ENCODE measurements at places on chromosomes 6 and 20.
A peak's percentile ranks its signal among the peaks of the same experiment; 100 is the strongest.

GRCh38 chr6:31785475-31785874 is 8.3 kb upstream of the VWA7 start:
- no peak for DNase-seq

DNA sequence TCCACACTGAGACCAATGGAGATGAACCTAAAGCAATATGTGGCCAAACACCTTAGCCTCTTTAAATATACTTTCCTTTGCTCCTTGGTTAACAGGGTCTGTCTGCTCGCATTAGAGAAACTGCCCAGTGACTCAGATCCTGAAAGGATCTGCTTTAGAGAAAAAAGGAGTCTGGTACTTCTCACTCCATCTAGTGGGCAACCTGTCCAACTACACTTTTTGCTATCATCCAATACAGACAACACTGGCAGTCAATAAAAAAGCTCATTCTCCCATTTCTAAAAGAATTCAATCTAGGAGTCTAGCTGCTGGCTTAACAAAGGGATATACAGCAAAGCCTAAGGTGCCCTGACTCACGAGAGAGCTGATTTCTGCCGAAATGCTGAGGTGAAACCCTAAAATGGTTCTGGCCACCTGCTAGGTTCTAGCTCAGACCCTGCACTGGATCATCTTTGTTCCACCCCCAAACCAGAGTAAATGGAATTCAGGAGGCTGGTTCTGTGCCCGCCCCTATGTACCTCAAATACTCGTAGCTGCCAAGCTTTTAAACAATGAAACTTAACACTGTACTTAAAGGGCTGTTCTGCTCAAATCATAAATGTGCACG is 11.5 kb downstream of the GNL1 start:
- DNase-seq = peak; percentile 60

GRCh38 chr20:11917663-11918062 is at the start of gene BTBD3:
TSS of gene BTBD3 (plus strand) at chr20:11917893. CDS start at chr20:11918276, 383 bp downstream.
- peak; percentile 83 for DNase-seq

DNA sequence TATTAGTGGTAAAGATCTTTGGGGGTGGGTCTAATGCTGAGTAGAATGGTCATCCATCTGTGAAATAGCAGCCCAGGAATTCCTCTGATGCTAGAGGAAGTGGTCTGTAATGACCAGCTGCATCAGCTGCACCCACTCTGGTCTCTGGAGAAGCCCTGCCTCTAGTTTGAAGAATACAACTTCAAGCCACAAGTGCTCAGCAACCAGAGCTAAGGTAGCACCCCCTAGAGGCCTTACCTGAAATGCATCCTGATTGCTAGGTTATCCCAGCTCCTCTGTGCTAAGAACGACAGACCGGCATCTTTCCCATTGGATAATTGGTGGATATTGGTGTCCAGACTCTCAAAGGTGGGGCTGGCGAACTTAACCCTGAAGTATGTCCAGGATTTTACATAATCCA is 58.2 kb downstream of the DNAH8 start:
- peak; percentile 41 for DNase-seq

DNA sequence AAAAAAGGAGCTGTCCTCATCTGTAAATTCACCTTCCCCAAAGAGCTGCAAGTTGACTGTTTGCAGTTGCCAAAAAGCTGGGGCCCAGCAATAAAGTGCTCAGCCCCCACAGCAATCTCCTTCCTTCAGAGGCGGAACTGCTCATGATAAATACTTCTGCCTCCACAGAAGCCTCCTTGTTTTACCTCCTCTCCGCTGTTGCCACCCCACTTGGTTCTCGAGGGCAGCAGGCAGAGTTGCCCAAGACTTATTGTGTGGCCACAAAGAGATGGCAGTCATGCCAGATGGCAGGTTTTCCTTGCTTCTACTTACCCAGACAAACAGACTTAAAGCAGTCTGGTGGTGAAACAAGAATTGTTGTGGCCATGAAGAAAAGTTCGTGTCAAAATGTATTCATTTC is 66.3 kb downstream of the SLX4IP start:
- peak; percentile 56 for DNase-seq

- DNase-seq = peak; percentile 49
These were observed 19.0 kb downstream of the REM1 start for GRCh38 chr20:31494131-31494530.

- peak; percentile 52 for DNase-seq
These were observed 258.7 kb downstream of the LRFN2 start for GRCh38 chr6:40328386-40328985.

GRCh38 chr20:51120868-51121267 is 98.0 kb upstream of the KCNG1 start:
- DNase-seq = no peak

GRCh38 chr6:170271771-170272314 is 19.0 kb downstream of the DLL1 start:
- DNase-seq = no peak

- peak; percentile 37 for DNase-seq
These were observed 1.9 kb upstream of the ELMO2 start for GRCh38 chr20:46408281-46408731.

GRCh38 chr6:93701526-93701925 is 282.2 kb upstream of the EPHA7 start:
- no peak for DNase-seq

- no peak for DNase-seq
These were observed 22.0 kb upstream of the MAS1L start for GRCh38 chr6:29509711-29510110.

- peak; percentile 18 for DNase-seq
These were observed 548 bp downstream of the AGPAT4 start for GRCh38 chr6:161273274-161273751.

- no peak for DNase-seq
These were observed 122.8 kb upstream of the THBS2 start for GRCh38 chr6:169376458-169376857.

DNA sequence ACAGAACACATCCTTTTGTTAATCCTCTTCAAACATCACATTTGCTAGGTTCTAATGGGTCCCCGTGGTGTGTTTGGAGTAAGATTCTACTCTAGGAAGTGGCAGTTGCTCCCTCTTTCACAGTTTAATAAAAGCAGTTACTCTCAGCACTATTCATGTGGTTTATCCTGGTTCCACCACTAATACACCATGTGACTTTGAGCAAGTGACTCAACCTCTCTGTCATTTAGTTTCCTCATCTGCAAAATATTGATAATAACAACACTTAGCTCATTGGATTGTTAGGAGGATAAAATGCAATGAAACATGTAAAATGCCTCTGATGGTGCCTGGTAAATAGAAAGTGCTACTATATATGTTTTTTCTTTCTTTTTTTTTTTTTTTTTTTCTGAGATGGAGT is 488.0 kb upstream of the NOX3 start:
- DNase-seq = no peak

- DNase-seq = peak; percentile 89
These were observed 66.5 kb downstream of the ILRUN start for GRCh38 chr6:34630040-34630439.

GRCh38 chr6:12715437-12715836 is 1.1 kb upstream of the PHACTR1 start:
- no peak for DNase-seq

DNA sequence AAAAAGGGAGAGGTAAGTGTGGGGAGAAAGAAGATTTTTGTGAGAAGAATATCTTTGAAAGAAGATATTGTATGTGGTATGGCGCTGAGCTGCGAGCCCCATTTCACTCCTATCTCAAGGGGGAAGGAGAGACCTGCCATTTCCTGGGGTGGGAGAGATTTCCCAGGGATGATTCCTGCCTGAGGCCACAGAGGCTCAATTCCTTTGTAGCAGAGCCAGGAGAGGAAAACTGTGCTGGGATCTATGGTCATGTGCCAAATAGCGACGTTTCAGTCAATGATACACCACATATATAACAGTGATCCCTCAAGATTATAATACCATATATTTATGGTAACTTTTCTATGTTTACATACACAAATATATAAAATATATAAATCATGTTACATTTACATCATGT is 28.9 kb downstream of the TCF21 start:
- DNase-seq = no peak

DNA sequence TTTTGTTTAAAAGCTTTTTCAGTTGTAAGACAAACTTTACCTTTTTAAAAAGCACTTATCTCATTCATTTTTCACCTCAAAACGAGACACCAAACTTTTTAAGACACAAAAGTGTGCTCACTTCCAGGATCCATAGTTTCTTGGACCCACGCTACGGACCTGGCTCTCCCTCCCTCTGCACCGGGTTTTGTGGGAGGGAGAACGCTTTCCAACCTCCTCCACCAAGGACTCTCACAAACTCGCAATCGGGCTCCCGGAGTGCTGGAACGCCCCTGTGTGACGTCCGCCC is 436 bp downstream of the CAGE1 start:
- no peak for DNase-seq

GRCh38 chr6:170143401-170144150 is 147.3 kb downstream of the DLL1 start:
- no peak for DNase-seq

DNA sequence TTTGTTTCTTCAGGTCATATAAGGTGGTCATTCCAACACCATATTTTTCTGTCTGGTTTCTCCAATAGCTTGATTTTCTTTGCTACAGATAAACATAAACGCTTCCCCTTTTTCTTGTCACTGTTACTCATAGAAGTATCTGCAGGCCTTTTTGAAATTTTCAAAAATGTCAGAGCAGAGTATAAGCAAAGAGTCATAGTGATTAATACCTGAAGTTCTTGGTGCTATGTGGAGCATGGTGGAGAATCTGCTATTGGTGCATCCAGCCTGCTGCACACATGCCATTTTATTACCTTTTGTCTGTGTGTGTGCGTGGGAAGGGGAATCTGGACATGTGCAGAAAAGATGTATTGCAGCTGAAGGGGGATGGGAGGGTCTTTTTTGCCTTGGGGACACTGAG is 19.7 kb downstream of the STX11 start:
- no peak for DNase-seq

- no peak for DNase-seq
These were observed 12.1 kb downstream of the ANKRD60 start for GRCh38 chr20:58216334-58216733.

DNA sequence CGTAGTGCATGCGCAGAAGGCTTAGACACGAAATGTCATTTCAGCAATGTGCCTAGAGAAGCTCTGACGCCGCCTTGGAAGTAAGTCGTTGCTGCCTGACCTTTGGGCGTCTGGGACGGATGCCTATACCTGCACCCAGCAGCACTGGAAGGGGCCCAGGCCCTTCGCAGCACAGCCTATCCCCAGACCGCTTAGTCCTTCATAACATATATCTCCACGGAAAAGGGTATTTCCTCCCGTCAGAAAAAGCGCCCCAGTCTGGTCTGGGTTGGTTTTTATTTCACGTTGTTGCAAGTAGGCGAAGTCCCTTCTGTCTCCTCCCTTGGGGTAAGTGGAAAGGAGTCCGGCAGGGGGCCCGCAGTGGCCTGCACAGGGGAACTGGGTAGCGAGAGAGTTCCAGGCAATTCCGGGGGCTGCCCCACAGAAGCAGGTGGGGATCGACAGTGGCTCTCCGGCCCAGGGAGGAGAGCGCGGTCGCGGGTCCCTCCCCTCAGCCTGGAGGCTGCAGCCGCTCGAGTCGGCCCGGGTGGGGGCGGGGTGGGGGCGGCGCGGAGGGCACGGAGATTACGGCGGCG is 559 bp upstream of the EYA4 start:
- no peak for DNase-seq

GRCh38 chr6:167093922-167094432 is 28.9 kb upstream of the CCR6 start:
- DNase-seq = no peak

GRCh38 chr20:38833857-38834164 is 28.3 kb downstream of the PPP1R16B start:
- no peak for DNase-seq

- DNase-seq = peak; percentile 38
These were observed 135.2 kb upstream of the PREP start for GRCh38 chr6:105537981-105538578.

GRCh38 chr6:44057931-44058616 is 69.2 kb downstream of the MRPL14 start:
- no peak for DNase-seq

DNA sequence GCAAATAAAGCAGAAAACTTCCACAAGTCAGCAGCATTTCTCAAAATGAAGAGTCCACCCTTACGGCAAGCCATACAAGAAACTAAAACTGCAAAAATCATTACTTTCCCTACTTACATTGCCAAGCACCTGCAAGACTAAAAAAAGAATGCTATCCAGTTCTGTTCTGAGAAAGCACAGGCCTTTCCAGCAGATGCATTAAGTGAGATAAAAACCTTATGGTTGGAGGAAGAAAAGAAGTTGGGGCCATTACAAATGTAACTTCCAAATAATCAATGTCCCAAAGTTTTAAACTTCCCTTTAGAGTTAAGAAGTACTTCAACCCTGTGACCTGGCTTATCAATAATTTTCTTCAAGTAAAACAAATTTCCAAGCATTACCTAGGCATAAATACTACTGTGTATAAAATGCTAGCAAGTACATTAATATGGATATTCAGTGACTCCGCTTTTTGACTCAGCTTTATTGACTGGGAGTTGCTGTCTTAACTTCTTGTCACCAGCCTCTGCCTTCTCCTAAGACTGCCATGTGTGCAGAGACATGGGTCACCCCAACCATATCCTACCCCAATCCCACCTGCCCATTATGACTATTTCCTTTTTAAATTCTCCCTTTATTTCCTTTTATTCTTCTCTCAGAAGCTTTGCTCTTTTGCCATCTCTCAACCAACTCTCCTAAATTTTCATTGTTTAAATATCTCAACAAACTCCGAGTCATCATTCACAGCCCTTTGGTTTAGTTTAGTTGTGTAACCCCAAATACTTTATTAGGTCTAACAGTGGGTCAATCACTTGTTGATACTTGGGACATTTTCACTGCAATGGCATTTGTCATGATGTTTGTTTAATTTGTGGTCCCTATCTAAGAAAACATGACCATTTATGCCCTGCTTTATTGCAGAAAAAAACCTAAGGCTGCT is 49.7 kb downstream of the SLC22A23 start:
- DNase-seq = no peak

DNA sequence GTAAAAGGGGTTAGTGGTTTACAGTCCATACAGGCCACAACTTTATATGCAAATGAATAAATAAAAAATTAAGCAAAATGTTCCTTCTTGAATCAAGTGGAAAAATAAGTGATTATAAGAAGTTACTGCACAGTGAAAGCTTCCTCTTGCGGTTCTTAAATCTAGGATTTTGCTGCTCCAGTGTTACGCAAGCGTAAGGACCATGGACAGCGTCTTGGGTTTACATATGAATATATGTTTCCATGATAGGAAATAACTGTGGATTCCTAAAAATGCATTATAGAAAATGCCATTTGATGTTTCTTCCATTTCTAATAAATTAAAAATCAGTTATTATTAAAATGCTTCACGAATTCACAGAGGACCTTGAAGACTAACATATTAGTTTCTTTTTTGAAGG is 176.6 kb upstream of the POU3F2 start:
- DNase-seq = peak; percentile 32

DNA sequence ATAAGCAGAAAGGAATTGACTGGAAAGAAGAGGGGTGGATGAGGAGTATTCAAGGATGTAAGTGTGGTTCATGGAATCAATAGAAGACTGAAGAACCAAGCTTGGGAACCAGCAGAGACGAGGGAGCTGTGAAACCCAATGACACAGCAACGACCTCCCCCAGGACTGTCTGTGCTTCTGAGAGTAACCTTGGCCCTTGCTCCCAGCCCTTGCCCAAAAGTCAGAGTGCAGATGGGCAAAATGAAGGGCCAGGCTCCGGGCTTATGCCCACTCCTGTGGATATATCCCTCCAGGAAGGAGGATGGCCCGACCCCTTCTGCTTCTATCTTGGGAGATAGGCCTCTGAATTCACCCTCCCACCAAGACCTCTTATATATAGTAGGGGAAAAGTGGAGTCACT is 24.9 kb downstream of the FAM50B start:
- no peak for DNase-seq
